ENCODE measurements at places on chromosomes 11 and 22.
A peak's percentile ranks its signal among the peaks of the same experiment; 100 is the strongest.

DNA sequence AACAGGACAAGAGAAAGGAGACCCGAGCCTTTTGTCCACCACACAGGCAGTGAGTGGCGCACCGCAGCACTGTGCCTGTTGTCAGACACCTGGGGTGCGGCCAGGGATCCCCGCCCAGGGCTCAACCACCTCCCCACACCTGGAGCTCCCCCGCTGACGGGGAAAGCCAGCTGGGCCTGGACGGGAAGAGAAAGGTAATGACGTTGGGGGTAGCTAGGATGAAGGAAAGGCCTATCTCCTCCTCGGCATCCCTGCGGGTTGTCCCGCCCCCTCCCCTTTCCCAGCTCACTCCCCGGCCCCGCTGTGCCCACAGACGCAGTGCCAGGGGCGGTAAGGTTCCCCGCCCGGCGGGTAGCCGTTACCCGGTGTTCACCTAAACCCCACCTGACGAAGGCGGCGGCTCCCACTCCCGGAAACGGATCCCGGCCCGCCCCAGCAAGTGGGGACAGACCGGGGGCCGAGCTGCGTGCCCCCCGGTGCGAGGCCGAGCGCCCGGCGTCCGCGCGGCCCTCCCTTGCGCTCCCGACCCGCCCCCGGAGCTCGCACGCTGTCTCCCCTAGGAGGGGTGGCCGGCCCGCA is 495 bp downstream of the HYOU1 start:
- peak; percentile 7 for DNase-seq

- DNase-seq, result no peak
These were observed 587.2 kb downstream of the BRD1 start for GRCh38 chr22:49240472-49240871.

- no peak for DNase-seq
These were observed 48.7 kb downstream of the SMIM38 start for GRCh38 chr11:69204246-69204940.

DNA sequence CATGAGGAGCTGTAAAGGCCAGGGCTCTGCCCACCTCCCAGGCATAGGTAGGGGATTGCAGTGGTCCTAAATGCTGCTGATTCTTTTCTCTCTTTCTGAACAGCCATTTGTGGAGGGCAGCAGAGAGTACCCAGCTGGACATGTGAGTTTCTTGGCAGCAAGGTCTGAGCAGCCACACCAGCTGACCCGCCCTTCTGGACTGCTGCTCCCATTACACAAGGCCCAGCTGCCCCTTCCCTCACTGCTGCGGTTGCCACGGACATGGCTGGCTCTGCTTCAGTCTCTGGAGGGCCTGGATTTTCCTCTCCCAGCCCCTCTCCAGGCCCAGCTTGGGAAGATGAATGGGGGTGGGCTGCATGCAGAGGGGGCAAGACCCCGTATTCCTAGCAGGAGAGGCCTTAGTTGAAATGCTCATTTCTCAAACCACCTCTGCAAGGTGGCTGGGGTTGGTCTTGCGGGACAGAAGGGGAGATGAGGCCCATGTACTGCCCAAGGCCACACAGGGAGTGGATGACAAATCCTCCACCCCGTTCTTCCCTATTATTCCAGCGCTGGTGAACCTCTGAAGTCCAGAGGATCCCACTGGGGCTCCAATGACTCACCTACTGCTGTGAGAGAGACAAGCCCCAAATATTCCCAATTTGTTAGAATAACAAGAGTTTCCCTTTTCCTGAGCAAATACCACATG is 4.6 kb downstream of the LGALS12 start:
- DNase-seq, result peak; percentile 61

- DNase-seq, result no peak
These were observed 116.7 kb upstream of the TIMP3 start for GRCh38 chr22:32684822-32685187.

DNA sequence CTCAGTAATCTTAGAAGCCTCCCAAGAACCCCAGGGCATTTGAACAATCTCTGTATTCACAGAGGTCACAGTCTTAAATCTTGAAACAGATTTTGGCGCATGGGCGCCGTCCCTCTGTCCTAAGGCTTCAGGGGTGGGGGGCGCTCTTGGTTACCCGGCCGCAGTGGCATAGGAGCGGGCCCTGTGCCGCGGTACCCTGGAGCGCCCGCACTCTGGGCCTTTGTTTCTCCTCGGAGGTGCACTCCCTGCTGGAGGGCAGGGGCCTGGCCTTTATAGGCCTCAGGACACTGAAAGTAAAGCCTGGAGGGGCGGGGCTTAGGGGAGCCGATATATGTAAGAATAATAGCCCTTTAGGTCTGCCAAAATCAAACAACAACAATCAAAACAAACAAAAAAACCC is 197.3 kb upstream of the FOLH1 start:
- no peak for DNase-seq

DNA sequence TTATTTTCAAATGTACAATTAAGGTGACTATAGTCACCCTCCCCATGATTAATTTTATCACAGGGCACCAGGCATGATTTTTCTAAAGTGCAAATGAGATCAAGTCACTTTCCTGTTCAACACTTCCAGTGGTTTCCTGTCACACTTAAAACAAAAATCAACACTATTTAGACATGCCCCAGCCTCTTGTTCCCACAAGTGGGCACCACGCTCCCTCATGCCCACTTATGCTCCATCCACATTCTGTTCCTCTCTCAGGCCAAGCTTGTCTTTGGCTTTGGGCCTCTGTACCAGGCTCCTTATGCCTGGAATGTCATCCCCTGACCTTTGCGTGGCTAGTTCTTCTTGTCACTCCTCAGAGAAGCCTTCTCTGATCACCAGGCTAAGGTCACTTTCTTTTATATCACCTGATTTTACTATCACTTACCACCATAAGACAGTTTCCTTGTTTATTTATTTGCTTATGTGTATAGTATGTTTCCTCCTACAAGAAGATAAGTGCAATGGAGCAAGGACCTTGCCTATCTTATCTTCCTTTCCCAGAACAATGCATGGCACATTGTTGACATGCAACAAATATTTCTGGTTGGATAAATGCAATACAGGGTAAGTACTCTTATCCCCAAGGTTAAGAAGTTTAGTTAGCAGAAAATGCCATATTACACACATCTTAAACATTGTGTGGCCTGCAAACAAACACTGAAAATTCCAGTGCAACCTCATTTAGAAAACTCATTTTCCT is 50.9 kb upstream of the PANX1 start:
- no peak for DNase-seq

- peak; percentile 28 for DNase-seq
These were observed 115.9 kb downstream of the FBXO7 start for GRCh38 chr22:32590556-32590955.

- DNase-seq, result peak; percentile 89
These were observed 64.1 kb downstream of the ME3 start for GRCh38 chr11:86608251-86608799.

DNA sequence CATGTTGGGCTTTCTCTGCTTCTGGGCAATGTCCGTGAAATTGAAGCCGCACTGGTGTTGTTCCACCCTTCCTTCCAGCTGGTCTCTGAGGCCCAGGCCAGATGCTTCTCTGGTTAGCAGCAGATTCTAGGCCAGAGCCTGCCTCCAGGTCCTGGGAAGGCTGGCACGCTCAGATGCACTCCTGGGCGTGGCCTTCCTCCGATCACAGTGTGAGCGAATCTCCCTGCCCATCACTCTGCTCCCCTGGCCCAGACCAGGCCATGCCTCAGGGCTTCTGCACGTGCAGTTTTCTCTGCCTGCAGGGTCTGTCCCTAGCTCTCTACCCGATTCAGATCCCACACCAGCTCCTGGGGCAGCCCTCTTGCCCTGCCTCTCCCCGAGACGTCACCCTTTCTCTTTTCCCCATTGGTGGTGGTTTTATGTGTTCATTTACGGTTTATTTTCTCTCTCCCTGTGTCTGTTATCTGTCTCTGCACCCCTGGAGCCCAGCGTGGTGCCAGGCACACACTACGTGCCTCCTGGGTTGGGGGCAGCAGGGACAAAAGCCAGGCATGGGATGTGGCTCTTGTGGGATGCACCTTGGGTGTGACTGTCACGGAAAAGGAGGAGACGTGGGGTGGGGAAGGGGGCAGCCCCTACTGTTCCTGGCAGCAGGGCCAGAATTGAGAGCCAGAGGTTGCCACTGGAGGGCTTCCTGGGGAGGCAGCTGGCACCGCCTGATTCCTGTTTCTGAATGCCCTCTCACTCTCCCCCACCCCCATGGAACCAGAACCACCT is 66.0 kb downstream of the KCNQ1 start:
- DNase-seq, result no peak

DNA sequence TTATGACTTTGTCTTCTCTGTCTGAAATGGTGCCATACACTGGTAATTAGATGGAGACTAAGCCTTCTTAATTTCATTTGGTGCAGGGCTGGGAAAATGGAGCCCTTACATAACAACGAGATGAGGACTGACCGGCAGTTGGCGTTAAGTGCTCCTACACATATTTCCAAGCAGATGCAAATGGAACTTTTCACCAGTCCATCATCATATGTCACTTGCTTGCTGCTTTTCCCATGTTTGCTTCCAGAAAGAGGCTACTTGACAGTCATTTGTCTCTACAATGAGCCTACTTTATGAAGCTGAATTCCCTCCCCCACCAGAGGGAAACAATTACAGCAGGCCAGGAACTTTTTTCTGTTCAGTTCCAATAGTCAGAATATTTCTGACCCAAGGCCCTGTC is 32.6 kb downstream of the SVIP start:
- DNase-seq, result no peak

DNA sequence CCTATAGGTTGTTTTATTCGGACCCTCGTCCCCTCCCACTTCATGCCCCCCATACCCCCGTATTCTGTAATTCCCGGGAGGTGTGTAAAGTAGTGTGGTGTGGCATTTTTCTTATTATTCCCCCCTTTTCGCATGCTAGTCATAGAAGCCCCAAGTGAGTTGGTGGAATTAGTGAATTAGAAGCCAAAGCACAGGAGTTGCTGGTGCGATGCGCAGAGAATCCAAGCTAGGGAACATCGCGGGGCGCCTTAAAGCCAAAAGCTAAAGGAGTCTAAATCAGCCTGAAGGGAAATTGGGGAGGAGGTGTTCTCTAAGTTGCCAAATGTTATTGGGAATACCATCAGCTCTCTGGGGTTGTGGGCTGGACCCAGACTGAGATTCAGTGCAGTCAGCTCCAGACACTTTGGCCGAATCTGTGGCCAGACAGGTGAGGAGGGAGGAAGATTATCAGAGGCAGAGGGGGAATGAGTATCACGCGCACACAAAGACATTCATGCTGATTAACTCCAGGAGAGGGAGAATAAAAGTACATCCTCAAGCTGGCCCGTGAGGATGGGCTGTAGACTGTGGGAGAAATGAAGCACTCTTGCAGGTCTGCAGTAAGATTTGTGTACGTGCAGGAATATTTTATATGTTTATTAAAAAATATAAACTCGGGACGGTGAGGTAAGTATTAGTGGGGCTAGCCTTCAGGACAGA is 102.8 kb upstream of the HSD17B12 start:
- no peak for DNase-seq

GRCh38 chr11:579830-580601 is 3.7 kb downstream of the PHRF1 start:
- peak; percentile 38 for DNase-seq

DNA sequence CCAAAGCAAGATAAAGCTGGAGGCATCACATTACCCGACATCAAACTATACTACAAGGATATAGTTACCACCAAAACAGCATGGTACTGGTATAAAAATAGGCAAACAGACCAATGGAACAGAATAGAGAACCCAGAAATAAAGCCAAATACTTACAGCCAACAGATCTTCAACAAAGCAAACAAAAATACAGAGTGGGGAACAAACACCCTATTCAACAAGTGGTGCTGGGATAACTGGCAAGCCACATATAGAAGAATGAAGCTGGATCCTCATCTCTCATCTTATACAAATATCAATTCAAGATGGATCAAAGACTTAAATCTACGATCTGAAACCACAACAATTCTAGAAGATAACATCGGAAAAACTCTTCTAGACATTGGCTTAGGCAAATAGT is 50.0 kb upstream of the CLTCL1 start:
- no peak for DNase-seq

GRCh38 chr11:10325277-10326011 is 20.6 kb downstream of the ADM start:
- DNase-seq, result peak; percentile 93

- DNase-seq, result no peak
These were observed 6.8 kb upstream of the CAT start for GRCh38 chr11:34431979-34432378.

GRCh38 chr11:65389294-65389980 is 3.0 kb downstream of the FRMD8 start:
- DNase-seq, result no peak

DNA sequence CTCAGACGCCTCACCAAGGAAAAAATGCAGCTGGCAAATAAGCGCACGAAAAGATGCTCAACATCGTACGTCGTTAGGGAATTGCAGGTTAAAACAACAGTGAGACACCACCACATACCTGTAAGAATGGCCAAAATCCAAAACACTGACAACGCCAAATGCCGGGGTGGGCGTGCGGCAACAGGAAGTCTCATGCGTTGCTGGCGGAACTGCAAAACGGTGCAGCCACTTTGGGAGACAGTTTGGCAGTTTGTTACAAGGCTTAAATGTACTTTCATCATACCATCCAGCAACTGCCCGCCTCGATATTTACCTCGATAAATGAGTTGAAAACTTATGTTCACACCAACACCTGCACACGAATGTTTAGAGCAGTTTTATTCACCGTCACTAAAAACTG is 7.5 kb upstream of the CTSD start:
- no peak for DNase-seq

DNA sequence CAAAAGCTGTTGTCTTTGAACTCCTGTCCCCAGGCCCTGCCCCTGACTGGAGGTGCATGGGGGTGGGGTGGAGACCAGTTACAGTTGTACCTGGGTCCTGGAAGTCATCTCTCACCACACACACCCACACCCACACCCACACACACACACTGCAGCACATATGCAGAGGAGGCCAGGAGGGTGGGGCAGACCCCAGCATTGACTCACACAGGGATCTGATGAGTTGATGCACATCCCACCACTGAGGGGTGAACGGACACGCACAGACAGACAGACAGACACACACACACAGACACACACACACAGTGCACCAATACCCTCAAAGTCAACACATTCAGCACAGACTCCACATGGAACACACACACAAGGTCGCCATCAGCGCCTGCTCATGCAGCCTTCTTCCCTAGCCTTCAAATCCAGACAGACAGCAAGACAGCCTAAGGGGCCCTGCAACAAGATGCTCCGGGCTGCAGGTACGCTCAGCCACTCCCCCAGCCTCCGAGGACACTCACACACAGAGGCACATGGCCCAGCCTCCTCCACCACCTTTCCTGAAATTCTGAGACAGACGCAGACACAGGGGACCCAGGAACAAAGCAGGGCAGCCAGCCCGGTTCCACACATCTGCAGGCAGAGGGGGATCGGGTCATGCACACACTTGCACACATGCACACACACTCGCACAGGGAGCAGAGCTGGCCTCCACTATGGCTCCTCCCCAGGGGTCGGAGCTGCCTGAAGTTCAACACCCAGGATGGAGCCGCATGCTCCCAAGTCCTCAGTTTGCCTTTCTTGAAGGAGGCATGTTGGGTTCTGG is 26.5 kb downstream of the SYT7 start:
- DNase-seq, result no peak

Measured in cardiac fibroblast (primary cell).